ENCODE measurements at places on chromosomes 2 and 18. TPM values are rescaled to one million over a fixed set of nuclear protein-coding genes. Genes with fewer than 3 reads are reported as not detected.

Gene KCTD1
- 14.9 TPM for total RNA-seq

Gene HAAO
- total RNA-seq = 0.85 TPM

Gene NT5DC4
- total RNA-seq = 0.33 TPM

Gene RHOB
- total RNA-seq = 121 TPM

Gene SERPINB5
- total RNA-seq = not detected

Gene C1GALT1C1L
- 0.20 TPM for total RNA-seq

Gene RIOK3
- 74.8 TPM for total RNA-seq

Gene GPAT2
- total RNA-seq = 32.3 TPM

Gene RIT2
- not detected for total RNA-seq

Gene FLACC1
- total RNA-seq = 1.3 TPM

Gene DYSF
- total RNA-seq = 2.3 TPM

Gene RUFY4
- not detected for total RNA-seq

Gene CAVIN2
- total RNA-seq = 26.8 TPM

Gene EPC2
- 19.2 TPM for total RNA-seq

Gene PARD6G
- total RNA-seq = 1.7 TPM

Gene FZD7
- 24.8 TPM for total RNA-seq

Gene MTHFD2
- total RNA-seq = 233 TPM

Gene UCN
- 0.85 TPM for total RNA-seq

Gene COL4A3
- 3.5 TPM for total RNA-seq

Gene UGT1A7
- total RNA-seq = 0.96 TPM

Gene MTIF2
- total RNA-seq = 27.1 TPM

Gene SNED1
- total RNA-seq = 62.5 TPM

Gene NT5C1B
- total RNA-seq = not detected

Gene CIAO1
- total RNA-seq = 91.6 TPM

Gene ZBTB7C
- 0.46 TPM for total RNA-seq

Gene CTLA4
- total RNA-seq = not detected

Gene FIGN
- total RNA-seq = 2.7 TPM

Gene VSNL1
- total RNA-seq = 0.66 TPM

Gene MOGAT1
- not detected for total RNA-seq

Gene PRKAG3
- 0.52 TPM for total RNA-seq

Gene MIB1
- 60.9 TPM for total RNA-seq

Gene QPCT
- total RNA-seq = 8.8 TPM

Gene MREG
- 2.8 TPM for total RNA-seq

Gene UGT1A3
- total RNA-seq = not detected

Gene GNLY
- not detected for total RNA-seq

Gene YES1
- 71.1 TPM for total RNA-seq

Gene SMAD2
- 132 TPM for total RNA-seq

Gene KLF7
- 20.3 TPM for total RNA-seq

Gene LYG1
- total RNA-seq = 0.59 TPM

Gene DNER
- total RNA-seq = 0.20 TPM

Gene CYTIP
- 5.5 TPM for total RNA-seq

Gene ERICH2
- total RNA-seq = 0.76 TPM

Gene STEAP3
- total RNA-seq = 18.4 TPM

Gene PLCL1
- total RNA-seq = 4.3 TPM

Gene SLC9A4
- total RNA-seq = 0.03 TPM

Gene USP40
- total RNA-seq = 36.9 TPM

Gene IGFBP5
- 1,272 TPM for total RNA-seq

Gene REG3A
- total RNA-seq = not detected

Gene PLCD4
- total RNA-seq = 2.0 TPM

Gene BBS5
- total RNA-seq = 6.1 TPM

Gene CRYGD
- not detected for total RNA-seq

Data from smooth muscle cell of the pulmonary artery (primary cell).